GM12892 (cell line): ENCODE measurements at places on chromosomes 5 and 9.

DNA sequence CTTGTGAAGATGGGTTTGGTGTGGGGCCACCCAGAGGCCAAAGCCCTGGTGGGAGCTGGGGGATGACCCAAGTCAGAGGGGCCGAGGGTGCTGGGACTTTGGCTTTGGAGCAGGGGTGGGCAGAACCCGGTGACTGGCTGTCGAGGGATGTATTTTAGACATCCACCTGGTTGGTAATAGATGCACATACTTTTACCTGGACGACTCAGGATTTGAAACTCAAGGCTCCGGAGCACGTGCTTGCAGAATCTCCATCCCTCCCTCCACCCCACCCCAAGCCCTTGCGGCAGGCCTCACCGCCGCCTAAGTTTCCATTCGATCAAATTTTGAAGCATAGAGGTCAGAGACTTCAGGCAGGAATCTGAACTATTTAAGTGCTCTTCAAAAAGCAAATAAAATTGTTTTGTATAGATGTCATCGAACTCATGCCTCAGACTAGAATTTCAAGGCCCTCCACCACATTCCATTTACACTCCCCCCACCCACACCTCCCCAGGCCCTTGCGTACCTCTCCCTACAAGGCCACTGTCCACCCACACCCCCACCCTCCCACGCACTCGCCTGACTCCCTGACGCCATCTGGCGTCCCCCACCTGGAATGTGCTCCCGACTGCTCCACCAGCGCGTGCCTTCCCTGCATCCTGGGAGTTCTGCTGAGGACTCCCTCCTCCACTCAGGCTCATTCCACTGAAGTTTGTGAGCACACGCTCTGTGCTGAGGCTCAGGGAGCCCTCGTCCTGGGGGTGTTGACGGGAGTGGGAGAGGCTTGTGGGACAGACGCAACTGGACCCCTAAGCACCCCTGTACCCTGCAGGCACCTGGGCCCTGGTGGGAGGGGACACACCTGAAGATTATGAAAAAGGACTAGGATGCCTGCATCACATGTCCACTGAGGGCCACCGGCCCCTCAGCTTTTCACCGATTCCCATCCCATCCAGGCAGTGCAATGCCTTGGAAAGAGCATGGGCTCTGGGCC is 56.4 kb upstream of the RPL26L1 start:
- no peak for DNase-seq

DNA sequence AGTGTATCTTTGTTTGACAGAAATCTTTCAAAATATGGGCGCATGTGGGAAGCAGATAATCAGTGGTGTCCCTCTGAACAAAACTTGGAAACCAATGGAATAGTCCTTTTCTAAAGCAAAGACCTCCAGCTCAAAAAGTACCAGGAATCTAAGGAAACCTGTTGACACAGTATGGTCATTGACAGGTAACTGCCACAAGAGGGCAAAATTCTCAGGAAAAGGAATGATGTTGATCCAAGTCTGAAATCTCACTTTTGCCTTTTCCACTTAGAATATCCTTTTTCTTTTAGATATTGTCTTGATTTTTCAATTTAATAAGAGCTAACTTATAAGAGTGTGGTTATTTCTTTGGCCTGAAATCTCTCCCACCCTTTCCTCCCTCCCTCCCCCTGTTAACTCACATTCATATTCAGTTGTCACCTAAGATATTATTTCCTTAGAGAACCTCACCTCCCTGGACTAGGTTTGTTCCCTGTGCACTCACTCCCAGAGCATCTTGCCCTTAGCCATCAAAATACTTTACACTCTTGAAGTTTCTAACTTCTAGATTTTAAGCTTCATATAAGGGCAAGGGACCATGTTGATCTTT is 59.0 kb upstream of the BARX1 start:
- no peak for DNase-seq

DNA sequence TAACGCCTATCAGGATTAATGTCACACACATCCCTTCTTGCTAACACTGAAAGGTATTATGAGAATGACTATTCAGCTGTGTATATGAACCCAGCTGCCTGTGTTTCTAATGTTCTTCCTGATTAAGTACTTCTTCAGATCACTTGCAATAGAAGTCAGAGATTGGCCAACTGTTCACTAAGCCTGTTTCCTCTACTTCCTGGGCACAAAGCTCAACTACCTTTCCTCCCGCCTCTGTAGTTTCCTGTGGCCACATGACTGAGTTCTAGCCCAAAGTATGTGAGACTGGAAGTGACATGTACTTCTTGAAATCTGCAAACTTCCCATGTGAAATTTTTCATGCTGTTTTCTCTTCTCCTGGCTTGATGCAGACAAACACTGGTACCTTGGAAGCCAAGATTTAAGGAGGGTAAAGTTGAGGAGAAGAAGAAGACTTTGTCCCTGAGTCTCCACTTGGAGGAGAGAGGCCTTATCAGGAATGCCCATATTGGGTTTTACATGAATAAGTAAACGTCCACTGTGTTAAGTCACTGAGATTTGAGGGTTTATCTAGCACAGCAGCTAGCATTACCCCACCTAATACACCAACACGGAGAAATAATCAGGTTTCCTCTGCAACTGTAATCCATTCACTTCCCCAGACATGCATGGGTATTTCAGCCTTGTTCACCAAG is 58.6 kb downstream of the SLIT3 start:
- no peak for DNase-seq

- DNase-seq, result no peak
Measured at GRCh38 chr5:150189326-150189725, 536 bp upstream of the SLC6A7 start.

DNA sequence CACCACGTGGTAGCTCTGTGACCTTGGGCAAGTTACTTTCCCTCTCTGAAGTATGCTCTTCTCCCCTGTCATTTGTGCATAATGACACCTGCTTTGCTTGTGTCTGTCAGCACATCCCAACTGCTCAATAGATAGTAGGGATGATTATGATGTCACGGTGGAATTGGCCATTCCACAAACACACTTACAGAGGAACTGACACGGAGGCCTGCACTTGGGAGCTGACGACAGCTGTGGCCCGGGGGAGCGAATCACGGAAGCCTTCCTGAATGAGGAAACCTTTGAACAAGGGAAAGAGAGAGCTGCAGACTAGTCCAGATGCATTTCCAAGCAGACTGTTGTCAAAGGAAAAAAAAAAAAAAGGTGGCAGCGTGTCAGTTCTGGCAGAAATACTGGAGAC is 21.0 kb downstream of the TLX3 start:
- no peak for DNase-seq

DNA sequence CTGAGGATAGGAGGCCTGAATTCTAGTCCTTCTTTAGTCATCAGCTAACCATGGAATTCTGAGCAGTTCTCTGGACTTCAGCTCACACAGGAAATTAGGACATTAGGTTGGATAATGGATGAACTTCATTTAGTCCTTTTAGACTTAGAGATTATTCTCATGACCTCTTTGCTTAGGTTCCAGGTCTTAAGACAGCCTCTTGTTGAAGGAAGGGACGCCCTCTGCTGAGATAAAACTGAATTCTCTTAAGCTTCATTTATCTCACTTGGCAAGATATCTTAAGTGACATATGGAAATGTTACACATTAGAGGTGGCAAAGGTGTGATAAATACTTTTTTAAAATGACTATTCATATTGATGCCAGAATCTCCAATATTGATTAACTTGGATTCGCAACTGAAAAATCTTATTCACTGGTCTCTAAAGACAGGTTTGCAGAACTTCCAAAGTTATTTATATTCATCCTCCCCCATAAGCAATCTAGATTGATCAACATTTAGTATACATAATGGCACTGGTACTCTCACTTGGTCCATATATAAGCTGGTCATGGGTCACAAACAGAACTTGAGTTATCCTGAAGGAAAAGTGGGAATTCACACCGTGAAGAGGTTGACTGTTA is 16.9 kb upstream of the ZNF366 start:
- DNase-seq, result no peak

DNA sequence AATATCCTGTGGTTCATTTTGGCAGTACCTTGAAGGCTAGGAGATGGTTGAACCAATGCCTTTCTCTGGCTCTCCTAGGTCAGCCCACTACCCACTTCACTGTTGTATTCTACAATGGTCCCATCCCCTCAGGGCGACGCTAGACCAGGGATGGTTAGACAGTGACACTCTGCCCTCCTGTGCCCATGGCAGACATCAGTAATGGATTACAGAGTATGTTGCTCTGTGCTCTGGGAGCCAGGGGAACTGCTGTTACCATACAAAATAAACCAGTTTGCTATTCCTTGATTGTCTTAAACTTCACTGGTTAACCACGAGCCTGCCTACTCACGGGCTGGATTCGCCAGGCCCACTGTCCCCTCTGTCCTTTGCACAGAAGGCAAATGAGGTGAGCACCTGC is 33.7 kb downstream of the NCS1 start:
- DNase-seq, result no peak

DNA sequence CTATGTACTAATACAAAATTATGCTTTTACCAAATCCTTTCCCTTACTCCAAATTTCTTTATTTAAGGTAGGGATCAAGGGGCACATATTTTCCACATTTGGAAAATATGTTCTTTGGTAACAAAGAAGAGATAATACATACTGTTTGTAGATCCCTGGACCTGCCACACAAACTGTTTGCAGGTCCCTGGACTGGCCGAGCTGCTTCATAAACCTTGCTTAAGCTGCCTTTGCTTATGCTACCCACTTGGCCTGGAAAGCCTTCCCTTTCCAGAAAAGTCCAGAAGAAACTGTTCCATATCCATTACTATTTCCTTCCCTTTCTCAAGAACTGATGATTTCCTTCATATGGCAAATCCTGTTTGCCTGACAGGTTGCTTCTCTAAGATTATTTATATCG is 22.6 kb upstream of the DMXL1 start:
- DNase-seq, result no peak

- DNase-seq, result no peak
Measured at GRCh38 chr5:158410976-158411375, 552.0 kb upstream of the CLINT1 start.

DNA sequence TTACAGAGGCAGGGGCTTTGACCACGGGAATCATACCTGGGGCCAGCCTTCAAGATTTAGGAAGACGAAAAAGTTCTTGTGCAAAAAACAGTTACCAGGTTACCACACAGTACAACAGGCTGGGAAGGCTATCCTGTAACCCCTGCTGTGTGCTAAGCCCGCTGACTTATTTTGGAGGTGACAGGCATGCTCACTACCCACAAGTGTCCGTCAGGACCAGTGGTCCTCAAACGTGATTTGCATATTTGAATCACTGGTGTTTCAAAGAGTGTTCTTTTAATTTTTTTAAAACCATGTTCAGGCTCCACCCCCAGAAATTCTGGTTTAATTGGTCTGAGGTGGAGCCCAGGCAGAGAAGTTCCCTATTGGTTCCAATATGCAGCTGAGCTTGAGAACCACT is 146.6 kb downstream of the TTLL11 start:
- no peak for DNase-seq

- no peak for DNase-seq
Measured at GRCh38 chr9:109310486-109310901, 10.4 kb downstream of the EPB41L4B start.

- no peak for DNase-seq
Measured at GRCh38 chr5:39657943-39658342, 233.2 kb upstream of the DAB2 start.

DNA sequence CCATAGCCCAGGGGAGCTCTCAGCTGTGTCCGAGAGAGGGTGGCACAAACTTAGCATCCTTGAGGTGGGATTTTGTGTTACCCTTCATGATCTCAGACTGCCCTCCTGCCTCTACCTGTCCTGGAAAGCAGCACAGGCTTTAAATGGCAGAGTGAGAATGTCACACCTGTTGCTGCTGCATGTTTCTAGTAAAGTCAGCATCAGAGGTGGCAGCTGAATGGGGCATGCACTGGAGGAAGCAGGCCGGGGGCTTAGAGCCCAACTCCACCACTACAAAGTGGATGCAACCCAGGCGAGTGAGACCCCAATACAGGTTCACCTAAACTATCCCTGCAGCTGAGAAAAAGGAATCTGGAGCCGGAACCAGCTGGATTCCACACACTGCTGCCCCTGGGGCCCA is 51.6 kb downstream of the MACROH2A1 start:
- DNase-seq, result no peak

DNA sequence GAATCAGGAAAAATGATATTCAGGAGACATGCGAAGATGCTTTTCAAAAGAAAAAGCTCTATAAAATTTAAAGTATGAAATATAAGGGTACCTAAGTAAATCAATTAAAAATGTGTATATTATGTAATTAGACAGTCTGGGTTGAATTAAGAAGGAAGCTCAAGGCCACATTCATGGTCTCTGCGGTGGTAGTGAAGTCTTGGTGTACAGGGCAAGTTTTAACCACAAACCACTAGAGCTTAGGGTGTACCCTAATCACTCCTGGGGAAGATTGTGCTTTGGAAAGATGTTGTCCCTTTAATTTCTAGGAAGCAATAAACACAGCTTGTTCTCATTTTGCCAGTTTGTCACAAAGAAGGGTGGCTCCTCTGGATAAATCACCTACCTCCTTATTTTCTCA is 287.2 kb upstream of the ZNF608 start:
- no peak for DNase-seq

GRCh38 chr5:134275822-134276221 is 49.9 kb upstream of the PPP2CA start:
- peak; percentile 1 for DNase-seq

- no peak for DNase-seq
Measured at GRCh38 chr9:4138180-4138579, 161.7 kb downstream of the GLIS3 start.

DNA sequence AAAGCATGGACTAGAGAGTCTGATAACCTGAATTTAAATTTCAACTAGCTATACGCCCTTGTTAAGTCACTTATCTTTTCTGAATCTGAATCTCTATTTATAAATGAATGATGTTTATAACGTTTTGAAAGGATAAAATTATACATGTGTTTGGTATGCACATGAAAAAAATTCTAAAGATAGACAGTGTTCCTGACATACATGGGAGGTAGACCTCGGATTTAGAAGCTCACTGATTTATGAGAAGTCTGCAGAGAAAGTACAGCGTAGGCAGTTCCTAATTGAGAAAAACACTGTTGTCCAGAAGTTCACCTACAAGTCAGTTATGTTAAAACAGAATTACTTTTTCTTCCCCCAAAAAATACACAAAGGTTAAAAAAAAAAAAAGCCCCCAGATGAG is 26.6 kb downstream of the MPDZ start:
- DNase-seq, result no peak

- DNase-seq, result no peak
Measured at GRCh38 chr5:73370640-73371583, 77.7 kb downstream of the FOXD1 start.
